ENCODE measurements at places on chromosomes 6 and 20. TPM values are rescaled to one million over a fixed set of nuclear protein-coding genes. Genes with fewer than 3 reads are reported as not detected.

Gene AGER
- total RNA-seq, result 28.0 TPM

Gene GGT7
- 12.7 TPM for total RNA-seq

Gene HEY2
- total RNA-seq, result not detected

Gene IPCEF1
- total RNA-seq, result 11.6 TPM

Gene MEI4
- total RNA-seq, result not detected

Gene RAB44
- 0.05 TPM for total RNA-seq

Gene TCP11
- total RNA-seq, result not detected

Gene PNLDC1
- 0.11 TPM for total RNA-seq

- peak; percentile 93 for DNase-seq
Measured at GRCh38 chr20:41136680-41137613, at the start of gene PLCG1. Gene PLCG1 (plus strand): TSS chr20:41137543. CDS start chr20:41137642, 99 bp downstream.

- DNase-seq, result no peak
Measured at GRCh38 chr20:61744691-61745396, 320.8 kb downstream of the TAF4 start.

- DNase-seq, result no peak
Measured at GRCh38 chr20:39716796-39717341, 754.7 kb downstream of the DHX35 start.
